ENCODE measurements at places on chromosomes 6 and 20.

DNA sequence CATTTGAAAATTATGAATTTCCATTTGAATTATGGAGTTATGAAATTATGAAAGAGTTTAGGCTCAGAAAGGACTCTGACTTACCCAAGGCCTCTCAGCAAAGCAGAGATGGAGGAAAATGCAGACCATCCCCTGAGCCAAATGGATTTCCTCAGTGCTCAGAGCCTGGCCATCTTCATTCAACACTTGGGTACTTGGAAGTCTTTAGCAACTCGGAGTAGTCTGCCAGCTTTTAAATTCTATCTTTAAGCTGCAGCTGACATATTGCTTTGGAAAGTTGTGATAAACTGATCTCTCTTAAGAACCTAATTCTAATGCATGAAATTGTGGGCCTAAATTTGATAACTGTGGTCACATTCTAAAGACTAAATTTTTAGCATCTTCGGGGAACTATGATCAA lies 315.4 kb downstream of the SAMD5 start:
- DNase-seq = no peak

GRCh38 chr6:19180348-19181072 lies 656.7 kb upstream of the ID4 start:
- no peak for DNase-seq

GRCh38 chr6:7142918-7143475 lies 35.2 kb downstream of the RREB1 start:
- DNase-seq = no peak

- no peak for DNase-seq
Observed at GRCh38 chr6:125304970-125305660, 3.3 kb upstream of the HDDC2 start.

DNA sequence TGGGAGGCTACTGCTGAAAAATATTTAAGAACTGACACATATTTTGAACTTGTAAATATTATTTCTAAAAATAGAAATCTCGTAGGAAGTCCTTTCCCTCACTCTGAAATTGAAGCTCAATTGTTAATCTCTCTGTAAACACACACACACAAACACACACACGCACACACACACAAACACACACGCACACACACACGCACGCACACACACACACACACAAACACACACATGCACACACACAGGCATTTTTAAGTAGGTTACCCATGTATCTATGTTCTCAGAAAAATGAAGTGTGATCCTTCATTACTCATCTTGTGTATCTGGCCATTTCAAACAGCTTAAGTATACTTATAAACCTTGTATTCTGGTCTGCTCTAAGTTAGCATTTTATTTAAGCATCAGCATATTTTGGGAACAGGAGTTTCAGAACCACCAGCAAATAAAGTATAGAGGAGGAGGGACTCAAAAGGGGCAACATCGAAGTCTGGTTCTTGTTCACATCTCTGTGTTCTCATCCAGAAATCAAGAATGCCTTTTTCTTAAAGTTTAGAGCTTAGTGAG lies 11.6 kb downstream of the CCN6 start:
- DNase-seq = no peak

GRCh38 chr6:5030596-5031136 lies 26.8 kb upstream of the RPP40 start:
- peak; percentile 74 for DNase-seq

DNA sequence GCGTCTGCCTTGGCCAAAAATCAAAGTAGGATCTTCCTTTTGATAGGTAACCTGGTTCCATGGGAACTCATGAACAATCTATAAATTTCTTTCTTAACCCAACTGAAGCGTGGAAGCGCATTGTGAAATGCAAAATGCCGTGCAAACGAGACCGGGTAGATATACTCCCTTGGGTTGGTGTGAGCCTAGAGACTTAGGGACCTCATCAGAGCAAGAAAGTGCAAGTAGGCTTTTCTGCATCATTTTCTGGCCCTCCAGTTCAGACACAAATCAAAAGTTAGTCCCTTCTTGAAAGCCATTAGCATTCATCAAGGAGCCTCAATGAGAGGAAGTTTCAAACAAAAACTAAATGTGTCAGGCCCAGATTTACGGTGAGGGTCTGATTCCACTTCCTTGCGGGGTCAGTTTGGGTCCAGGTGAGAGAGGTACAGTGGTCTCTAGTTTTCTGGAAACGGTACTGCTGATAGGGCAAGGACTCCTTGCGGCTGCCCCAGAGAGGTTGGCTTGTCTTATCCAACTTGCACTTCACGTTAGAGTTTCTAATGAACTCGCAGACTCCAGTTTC lies 5.3 kb upstream of the ZNF184 start:
- DNase-seq = no peak

DNA sequence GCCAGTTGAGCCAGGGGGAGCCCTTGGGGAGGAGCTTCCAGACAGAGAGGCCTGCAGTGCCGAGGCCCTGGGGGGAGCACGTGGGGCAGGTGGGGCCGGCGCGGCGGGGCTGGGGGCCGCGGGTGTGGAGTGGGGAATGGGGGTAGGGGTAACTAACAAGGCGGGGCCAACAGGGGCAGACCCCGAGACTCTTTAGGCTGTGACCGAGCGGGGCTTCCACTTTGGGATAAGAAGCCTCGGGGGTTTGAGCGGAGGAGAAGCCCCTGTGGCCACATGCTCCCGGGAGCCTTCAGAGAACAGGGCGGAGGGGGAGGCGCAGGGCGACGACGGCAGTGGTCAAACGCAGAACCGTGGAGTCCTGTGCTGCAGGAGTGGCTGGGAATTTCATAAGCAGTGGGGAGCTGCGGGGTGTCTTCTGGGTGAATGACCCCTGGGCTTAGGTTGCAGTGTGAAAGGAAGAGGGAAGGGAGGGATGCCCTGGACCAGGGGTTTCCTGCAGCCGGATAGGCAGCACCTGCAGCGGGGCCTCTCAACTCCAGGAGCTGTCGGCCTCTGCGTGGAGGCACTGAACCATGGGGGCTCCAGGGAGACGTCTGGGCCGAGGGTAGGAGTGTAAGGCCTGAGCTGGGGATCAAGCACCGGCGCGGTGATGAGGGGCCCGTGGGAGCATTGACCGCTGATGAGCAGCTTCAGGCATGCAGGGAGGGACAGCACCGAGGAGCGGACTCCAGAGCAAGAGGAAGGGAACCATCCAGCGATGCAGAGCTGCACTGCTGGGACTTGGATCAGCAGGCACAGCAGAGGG lies 121.0 kb downstream of the SYNDIG1 start:
- DNase-seq = no peak

DNA sequence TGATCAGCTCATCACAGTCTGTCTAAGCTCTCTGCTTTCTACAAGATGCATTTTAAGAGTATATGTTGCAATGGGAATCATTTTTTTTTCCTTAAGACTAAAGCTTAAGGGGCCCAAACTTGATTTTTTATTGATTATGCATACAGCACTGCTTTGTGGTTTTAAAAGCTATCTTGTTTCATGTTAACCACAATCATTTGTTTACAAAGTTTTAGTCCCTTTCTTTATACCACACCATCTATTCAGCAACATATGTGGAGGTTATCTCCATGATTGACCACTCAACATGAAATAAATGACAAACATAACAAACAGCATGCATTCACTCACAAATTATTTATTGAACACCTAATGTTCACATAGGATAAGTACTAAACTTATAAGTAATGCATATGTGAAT lies 119.1 kb downstream of the FHL5 start:
- no peak for DNase-seq

GRCh38 chr6:20400456-20401204 lies 1.0 kb upstream of the E2F3 start:
- DNase-seq = peak; percentile 53

GRCh38 chr6:42627044-42627443 lies 63.2 kb downstream of the UBR2 start:
- DNase-seq = no peak

DNA sequence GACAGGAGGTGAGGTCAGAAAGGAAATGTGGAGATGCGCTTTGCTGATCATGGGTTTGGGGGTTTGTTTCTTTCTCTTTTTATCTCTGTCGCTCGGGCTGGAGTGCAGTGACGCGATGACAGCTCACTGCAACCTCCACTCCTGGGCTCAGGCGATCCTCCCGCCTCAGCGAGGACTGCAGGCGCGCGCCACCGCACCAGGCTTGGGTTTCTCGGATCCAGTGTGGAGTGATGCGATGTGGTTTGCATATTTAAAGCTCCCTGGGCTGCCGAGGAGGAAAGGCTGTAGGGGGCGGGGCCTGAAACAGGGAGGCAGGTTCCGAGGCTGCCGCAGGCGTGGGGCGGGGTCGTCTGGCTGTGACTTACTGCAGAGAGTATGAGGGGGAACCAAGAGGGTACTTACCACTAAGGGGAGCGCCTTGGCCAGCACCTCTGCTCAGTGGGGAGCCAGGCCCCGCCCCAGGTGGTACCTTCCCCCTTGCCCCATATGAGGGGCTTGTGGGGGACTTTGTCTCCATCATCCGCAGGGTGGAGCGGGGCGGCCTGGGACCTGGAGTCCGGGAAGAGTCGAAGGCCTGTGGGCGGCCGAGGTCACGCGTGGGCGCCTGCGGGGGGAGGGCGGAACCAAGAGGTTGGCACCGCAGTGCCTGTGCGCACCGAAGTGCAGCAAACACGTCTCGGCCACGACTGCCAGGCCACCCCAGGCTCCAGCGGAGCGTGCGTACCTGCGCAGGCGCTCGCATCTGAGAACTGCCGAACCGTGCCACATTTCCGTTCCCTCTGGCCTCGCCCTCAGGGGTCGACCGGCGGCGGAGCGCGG lies 12.7 kb upstream of the BAK1 start:
- DNase-seq = no peak

Measured in HuH-7 (cell line).